Stimulated activated CD4-positive, alpha-beta T cell treated with anti-CD3 and anti-CD28 coated beads, Interleukin-1b, Interleukin-23, amount 100 ng/mL, for 4 hours (primary cell): ENCODE measurements at places on chromosomes 16 and 17.

GRCh38 chr17:20930081-20930760 lies 112.6 kb downstream of the USP22 start:
- DNase-seq: no peak

DNA sequence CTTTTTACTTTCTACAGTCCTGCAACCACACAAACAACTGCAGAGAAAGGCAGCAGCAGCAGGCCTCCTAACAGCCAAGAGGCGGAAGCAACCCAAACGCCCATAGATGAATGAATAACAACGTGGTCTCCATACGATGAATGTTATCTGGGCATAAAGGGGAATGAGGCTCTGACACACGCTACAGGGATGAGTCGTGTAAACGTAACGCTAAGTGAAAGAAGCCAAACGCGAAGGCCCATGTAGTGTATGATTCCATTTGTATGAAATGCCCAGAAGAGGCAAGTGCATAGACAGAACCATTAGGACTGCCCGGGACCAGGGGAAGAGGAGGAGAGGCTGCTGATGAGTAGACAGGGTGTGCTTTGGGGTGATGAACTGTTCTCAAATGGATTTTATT lies 94.8 kb upstream of the DNAH17 start:
- DNase-seq: no peak

- peak; percentile 41 for DNase-seq
These were observed 201.5 kb upstream of the CACNG5 start for GRCh38 chr17:66633317-66633965.

DNA sequence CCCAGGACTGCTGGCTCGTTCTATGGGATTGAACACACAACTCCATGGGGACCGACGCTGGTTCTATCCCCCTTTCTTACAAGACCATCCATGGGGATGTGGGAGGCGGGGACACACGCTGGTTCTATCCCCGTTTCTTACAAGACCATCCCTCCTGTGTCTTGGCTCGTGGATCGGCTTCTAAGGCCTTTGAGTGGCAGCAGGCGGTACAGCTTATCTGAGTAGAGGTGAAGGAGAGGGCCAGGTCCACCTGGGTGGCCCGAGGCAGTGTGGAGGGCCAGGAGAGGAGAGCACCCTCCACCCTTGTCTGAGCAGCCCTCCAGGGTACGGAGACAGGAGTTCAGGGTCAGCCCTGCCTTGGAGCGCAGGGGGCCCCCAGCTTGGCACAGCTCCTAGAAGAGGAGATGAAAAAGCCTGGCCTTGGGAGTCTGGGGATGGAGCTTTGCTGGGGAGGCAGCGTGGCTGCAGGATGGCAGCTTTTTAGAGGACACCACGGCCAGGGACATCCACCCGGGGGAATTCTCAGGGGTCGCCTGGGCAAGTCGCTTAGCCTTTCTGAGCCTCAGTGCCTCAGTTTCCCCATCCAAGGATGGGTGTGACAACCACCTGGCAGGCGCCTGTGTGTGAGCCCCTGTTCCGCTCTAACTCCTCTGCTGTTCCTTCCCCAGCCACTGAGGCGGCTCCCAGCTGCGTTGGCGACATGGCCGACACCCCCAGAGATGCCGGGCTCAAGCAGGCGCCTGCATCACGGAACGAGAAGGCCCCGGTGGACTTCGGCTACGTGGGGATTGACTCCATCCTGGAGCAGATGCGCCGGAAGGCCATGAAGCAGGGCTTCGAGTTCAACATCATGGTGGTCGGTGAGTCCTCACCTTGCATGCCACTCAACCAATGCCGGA lies 341.0 kb downstream of the SEC14L1 start:
- no peak for DNase-seq

- no peak for DNase-seq
These were observed 37.5 kb upstream of the BHLHA9 start for GRCh38 chr17:1232786-1233185.

DNA sequence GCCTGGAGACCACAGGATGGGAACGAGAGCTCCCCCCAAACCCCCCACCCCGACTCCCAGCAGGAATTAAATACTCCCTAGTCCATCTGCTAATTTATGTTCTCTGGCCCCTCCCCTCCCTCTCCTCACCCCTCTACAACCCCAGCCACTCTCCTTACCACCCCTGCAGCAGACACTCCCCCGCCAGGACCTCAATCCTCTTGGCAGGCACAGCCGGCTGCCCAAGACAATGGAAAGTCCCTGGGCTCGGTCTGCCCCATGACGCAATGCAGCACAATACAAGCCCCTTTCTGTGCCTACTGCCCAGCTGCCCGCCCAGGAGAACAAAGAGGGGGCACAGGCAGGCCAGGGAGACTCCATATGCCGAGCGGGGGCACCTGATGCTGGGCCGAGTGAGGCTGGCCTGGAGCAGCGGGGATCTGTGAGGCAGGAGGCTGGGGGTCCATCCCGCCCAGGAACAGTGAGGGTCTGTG lies 30.3 kb upstream of the CDC42EP4 start:
- DNase-seq: no peak

DNA sequence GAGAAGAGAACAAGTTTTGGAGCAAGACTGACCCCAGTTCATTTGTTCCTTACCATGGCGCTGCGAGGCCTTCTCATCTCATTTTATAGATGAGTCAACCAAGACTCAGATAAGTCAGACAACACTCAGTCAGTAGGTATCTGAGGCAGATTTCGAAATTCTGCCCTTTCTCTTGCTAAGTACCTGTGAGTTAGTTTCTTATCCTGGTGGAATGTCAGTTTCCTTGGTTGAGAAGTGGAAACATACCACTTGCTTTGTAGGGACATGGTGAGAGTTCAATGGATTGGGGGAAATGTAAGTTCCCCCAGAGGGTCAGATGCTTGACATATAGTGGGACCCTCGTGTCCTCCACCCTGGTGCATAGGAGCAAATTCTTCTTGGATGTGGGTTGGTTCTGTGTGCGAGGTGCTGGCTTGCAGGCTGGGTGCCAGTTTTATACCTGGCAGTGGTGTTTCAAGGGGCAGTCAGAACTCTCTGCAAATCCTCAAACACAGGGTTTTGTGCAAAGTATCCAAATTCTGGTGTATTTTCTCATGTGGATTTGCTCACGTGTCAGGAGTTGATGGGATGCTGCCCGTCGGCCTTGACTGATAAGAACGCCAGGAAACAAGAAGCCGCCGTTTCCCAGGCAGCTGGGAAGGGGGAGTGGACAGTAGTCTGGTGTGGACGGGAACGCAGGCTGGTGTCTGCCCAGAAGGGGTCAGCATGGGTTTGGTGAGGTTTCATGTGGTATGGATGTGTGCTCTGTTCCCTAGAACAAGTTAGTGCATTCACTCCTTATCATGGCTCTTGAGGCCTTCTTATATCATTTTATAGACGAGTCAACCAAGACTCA lies 61.1 kb upstream of the CIBAR2 start:
- no peak for DNase-seq

GRCh38 chr16:83952940-83953795 lies at the start of gene OSGIN1:
Gene OSGIN1 (plus strand): TSS chr16:83953240. CDS start chr16:83957672, 4,432 bp downstream.
- peak; percentile 79 for DNase-seq
